ENCODE measurements at places on chromosomes 7 and 10.
A peak's percentile ranks its signal among the peaks of the same experiment; 100 is the strongest.

DNA sequence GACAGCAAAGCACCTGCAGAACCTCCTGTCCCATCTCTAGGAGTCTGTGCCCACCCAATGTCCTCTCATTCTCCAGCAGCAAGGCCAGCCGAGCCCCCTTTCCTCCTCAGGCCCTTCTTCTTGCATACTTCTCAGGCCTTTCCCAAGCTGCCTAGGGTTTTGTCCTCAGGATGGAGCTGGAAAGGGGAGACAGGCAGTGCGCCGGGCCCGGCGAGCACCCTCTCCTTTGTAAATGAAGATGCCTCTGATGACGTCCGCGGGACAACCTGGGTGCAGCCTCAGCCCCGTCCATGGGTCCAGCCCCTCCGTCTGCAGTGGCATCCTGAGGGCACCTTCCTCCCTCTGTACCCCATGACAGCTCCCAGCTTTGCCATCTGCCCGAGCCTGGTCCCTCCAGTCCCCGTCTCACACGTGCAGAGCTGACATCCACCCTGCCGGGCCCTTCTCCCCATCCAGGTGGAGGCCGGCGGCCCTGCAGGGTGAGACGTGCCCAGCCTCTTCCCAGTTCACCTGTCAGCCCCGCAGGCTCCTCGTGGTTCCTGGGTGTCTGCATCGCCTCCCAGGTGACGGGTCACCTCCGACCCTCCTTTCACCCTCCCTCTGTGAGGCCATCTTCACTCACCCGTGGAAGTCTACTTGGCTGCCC lies 36.4 kb downstream of the JAKMIP3 start:
- no peak for DNase-seq

DNA sequence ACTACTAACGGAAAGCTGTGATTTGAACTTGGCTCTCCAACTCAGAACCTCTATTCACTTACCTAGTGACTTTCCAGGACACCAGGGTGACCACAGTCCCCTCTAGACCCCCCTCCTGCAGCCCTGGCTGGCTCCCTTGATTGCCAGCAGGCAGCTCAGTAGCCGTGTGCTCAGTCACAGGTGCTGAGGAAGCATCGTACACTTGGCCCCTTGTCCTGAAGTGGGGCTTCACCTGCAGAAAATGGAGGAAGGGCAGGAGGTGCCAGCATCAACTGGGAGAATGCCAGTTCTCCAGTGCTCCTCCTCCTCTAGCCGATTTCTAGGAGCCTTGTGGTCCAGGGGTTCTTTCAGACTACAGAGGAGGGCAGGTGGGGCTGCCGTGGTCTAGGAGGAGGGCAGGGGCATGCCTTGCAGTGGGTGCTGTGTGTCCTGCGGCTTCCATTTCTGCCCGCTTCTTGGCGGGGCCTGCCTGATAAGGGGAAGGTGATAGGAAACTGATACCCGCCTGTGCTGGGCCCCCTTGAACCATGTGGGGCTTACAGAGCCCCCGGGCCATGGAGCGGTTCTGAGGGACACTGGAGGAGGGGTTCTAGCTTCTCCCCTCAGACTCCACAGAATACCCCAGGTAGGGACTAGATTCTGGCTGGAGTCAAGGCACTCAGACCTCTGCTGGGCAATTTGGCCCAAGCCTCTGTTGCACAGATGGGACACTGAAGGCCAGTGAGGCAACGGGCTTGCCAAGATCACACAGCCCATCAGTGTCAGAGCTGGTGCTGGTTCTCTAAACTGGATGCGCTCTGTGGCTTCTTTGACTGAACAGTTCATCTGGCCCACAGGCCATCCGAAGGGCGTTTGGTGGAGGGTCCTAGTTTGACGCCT lies 14.0 kb downstream of the FAM241B start:
- no peak for DNase-seq

DNA sequence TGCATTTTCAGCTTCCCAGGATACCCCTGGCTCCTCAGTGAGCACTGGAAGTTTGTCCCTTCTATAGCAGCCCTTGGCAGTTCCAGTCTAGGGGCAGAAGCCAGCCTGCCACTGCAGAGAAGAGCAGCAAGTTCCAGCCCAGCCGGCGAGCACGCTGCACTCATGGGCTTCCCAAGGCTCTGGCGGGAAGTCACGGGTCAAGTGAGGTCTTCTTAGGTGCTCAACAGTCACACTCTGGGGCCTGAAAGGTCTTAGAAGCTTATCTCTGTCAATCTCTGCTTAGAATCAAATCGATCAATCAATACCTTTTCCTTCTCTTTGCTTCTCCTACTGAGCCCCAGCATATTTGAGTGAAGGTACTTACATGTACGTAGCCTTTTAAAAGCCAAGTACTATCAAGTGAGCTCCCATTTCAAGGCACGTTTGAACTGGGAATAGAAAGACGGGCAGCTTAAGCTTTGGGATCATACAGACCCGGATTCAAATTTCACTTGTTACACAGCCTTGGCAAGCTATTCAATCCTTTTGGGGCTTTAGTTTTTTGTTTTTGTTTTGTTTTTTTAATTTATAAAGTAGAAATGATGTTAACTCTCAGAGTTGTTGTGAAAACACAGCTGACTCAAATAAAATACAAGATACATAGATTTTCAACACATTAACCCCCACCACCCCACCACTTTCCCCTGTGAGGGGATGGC lies 152.6 kb upstream of the KLF14 start:
- no peak for DNase-seq

DNA sequence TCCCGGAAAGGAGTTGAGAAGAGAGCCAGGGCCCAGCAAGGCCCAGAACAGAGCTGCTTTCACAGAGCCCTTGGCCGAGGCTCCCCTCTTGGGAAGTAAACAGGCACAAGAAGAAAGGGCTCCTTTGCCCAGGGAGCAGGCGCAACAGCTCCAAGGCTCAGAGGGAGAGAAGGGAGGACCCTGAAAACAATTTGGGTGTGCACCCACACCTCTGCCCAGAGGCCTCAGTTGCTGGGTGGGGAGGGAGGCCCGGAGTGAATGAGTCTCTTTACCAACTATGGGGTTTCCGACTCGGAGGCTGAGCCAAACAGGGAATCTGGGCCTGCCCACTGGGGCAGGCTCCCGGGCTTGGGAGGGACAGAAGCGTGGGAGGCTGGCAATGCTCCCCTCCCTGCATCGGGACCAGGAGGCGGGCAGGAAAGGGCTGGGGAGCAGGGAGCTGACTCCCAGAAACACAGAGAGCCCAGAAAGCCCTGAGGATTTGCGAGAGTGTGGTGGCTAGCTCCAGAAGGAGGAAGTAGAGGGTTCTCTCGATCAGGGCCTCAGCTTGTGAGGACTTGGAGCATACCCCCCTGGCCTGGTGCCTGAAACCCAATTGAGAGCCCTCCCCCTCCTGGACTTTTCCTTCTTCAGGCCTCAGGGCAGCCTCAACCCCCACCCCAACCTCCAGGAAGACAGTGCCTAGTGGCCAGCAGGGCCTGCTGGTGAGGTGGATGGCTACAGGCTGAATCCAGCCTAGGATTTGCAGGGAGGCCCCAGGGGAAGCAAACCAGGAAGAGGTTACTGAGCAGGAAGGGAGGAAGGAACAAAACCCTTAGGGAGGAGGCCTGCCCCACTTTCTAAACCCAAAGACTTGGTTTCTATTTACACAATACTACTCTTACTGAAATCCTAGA lies 6.2 kb downstream of the C10orf105 start:
- peak; percentile 93 for DNase-seq

- peak; percentile 97 for DNase-seq
These were observed 96.8 kb downstream of the COL28A1 start for GRCh38 chr7:7438851-7439250.

- no peak for DNase-seq
These were observed 35.9 kb upstream of the SLF2 start for GRCh38 chr10:100876585-100877460.

- DNase-seq: no peak
These were observed 317.1 kb upstream of the KLF6 start for GRCh38 chr10:4101918-4102654.

GRCh38 chr7:151134743-151135524 lies 32.6 kb downstream of the GBX1 start:
- DNase-seq: no peak

DNA sequence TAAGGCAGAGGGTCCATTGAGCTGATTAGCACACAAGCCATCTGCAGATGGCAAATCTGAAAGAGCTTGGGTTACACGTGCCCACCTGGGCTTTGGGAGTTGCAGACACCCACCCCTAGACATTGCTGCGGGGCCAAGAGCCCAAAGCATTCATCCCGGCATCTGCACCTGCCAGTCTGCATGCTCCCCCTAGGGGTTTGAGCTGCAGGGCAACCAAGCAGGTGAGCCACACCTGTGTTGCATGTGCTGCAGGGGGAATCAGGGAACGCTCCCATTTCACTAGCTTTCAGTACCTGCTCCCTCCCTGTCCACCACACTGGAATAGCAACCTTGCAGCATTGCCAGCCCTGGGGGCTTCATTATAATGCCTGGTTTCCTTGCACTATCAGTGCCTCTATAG lies 21.1 kb downstream of the C7orf33 start:
- DNase-seq: no peak

DNA sequence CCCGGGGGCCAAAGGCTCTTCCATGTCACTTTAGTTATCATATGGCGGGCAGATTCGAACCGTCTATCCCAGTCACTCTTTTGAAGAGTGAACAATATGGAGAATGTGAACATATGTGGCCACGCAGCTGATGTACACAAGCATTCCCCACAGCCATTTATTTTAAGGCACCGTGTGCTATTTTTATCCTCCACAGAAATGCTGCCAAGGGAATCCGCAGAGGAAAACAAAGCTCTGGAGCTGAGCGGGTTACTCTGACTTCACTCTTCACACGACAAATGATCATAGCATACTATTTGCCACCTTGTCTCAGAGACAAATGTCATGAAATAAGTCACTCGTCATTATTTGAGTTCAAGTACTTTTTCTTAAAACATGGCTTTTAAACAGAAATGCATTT lies 100.3 kb downstream of the CTBP2 start:
- no peak for DNase-seq

DNA sequence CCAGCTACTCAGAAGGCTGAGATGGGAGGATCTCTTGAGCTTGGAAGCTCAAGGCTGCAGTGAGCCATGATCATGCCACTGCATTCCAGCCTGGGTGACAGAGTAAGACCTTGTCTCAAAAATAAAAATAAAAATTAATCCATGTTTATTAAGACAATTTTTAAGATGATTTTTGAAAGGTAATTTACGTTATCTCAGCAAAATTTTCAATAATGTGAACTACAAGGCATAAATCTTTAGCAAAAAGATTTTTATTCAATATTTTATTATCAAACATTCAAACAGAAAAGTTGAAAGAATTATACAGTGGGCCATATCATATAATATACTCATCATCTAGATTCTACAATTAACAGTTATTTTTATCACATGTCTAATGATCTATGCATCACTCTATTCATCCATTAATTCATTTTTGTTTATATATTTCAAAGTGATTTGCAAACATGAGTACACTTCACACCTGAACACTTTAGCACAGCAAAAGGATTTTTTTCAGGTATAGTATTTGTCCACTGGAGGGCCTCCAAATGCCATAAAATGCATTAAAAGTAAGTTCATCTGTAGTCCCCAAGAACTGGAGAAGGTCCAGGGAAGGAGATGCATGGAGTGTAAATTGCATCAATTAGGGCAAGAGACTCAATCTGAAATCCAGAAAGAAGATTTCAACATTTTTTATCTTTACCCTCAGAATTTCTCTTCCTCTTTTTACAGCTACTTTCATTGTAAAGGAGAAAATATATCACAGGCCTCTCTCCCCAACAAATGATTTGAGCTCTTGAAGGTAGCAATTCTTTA lies 38.6 kb upstream of the RSBN1L start:
- no peak for DNase-seq

DNA sequence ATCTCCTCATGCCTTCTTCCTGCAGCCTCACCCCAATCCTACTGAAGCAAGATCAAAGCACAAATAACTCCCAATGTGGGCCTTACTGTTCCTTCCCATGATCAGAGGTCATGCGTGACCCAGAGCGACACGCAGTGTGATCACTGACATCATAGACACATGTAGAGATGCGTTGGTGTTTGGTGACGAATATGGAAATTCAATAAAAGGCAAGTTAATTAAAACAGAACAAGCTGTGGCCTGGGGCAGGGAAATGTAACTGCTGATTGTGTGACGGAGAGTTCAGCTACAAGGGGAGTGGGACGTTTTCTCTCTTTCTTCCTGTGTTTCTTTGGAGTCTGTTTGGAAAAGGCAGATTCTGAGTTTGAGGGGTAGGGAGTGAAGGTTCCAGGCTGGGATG lies 34.8 kb upstream of the CARD11 start:
- DNase-seq: no peak

DNA sequence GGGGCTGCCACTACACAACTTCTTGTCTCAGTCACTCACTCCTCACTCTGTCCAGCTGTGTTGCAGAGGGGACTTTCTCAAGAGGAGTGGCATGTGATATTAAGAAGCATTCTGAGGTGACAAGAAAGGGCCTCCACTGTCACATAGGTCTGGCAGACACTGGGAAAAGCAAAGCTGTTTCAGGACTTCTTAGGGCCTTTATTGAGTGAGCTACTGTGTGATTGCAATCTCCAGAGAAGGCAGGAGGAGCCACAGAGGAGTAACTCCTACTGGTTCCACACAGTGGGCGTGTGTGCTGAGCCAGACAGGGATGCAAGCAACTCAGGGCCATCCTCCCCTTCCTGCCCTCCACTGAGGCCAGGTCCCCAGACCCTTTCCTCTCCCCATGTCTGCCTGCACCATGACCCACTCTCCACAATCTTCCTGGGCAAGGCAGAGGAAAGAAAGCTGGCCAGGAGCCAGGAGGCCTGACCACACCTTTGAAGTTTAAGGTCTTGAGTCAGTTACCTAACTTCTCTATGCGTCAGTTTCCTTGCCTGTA lies 262.0 kb upstream of the ZMIZ1 start:
- no peak for DNase-seq

- no peak for DNase-seq
These were observed 1324.5 kb downstream of the XPNPEP1 start for GRCh38 chr10:108598831-108599230.

DNA sequence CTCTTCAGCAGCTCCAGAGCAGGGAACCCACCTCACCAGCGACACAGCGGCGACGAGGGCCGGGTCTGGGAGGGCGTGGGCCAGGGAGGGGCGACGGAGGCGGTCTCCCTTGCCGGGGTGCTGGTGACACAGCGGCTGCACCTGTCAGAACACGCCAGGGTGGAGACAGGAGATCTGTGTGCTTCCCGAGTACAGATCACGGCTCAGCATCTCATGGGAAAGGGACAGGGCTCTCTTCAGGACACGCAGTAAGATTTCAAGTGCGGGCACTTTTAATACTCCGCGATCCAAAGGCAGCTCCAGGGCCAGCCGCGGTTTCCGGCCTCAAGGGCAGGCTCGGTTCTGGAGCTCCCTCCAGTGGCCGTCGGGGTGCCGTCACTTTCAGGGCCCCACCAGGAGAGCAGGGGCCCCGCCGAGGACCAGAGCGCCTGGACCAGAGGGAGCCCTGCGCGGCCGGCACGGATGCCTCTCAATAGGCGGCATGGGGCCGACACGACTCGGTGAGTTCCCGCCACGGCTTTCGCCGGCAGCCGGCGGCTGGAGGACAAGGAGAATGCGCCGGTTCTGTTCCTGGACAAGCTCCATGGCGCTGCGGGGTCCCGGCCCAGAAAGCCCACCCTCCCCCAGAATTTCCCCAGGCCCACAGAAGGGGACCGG lies 21.4 kb downstream of the GPR146 start:
- DNase-seq: peak; percentile 43

DNA sequence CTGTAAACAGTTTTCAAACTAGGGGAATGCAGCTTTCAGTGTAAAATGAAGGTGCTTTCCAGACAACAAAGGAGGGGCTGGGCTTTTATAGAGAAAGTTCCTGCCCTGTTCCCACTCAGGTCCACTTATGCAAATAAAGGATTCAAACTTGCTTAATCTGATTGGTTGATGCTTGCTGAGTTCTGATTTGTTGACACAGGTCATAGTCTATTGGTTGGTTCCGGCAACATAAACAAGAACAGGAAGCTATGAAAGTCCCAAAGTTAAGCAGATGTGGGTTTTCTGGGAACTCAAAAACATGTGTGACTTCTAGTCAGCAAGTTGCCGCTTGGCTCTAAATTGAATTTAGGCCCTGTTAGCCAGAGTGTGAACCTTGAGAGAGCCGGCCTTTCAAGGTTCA lies 194.2 kb upstream of the SVIL start:
- no peak for DNase-seq
